Stimulated activated CD4-positive, alpha-beta T cell treated with anti-CD3 and anti-CD28 coated beads, TNF-alpha, amount 100 ng/mL, for 24 hours (primary cell): ENCODE measurements at places on chromosomes 4 and X.

DNA sequence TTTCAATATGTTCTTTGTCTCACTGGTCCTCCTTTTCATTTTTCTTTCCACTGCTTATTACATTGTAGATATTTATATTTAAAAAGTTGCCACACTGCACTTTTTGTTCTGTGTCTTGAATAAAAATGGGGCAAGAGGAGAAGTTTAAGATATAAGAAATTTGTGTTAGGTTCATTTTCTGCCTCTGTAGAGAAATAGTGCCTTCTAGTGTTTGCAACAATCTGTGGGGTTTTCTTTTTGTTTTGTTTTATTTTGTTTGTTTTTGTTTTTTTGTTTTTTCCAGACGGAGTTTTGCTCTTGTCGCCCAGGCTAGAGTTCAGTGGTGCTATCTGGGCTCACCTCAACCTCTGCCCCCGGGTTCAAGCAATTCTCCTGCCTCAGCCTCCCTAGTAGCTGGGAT, 20.1 kb upstream of the SMIM14 start:
- no peak for DNase-seq

GRCh38 chr4:189293459-189293858, 647.2 kb upstream of the FRG1 start:
- no peak for DNase-seq

DNA sequence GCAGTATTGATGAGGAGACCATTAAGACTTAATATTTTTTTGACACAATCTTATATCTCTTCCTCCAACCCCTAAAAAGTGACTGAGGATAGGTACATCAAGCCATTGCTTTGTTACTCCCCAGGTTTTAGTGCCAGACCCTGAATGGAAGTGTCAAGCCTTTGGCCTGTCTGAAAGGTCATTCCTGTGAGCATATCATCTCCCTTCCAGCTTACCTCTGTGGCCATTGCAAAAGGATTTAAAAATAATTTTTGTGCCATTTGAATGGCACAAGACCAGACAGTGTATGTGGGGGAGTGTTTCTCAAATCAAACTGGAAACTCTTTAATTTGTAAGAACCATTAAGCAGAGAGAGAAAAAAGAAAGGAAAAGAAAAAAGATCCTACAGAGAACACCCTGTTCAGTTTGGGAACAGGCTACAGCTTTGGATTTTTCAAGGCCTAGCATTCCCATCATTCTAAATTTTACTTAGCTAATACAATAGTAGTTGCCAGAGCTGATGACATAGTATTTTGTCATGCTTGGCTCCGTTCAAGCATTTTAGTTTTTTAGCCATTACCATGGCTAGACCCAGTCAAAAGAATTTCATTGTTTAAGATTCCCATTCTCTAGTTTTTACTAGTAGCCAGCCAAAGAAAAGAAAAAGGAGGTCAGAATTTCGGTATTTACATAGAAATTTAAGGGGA, 49.6 kb downstream of the HPF1 start:
- DNase-seq, result no peak

- DNase-seq, result no peak
These were observed 302.6 kb downstream of the CBLL2 start for GRCh38 chrX:22575161-22575845.

- DNase-seq, result peak; percentile 6
These were observed 73.5 kb upstream of the RAP2C start for GRCh38 chrX:132292793-132293192.

- DNase-seq, result no peak
These were observed 45.3 kb downstream of the TENM3 start for GRCh38 chr4:182288534-182288933.

- no peak for DNase-seq
These were observed 197.1 kb upstream of the FGF13 start for GRCh38 chrX:138908577-138908976.

GRCh38 chrX:48793935-48794334, 7.5 kb downstream of the GATA1 start:
- DNase-seq, result no peak

DNA sequence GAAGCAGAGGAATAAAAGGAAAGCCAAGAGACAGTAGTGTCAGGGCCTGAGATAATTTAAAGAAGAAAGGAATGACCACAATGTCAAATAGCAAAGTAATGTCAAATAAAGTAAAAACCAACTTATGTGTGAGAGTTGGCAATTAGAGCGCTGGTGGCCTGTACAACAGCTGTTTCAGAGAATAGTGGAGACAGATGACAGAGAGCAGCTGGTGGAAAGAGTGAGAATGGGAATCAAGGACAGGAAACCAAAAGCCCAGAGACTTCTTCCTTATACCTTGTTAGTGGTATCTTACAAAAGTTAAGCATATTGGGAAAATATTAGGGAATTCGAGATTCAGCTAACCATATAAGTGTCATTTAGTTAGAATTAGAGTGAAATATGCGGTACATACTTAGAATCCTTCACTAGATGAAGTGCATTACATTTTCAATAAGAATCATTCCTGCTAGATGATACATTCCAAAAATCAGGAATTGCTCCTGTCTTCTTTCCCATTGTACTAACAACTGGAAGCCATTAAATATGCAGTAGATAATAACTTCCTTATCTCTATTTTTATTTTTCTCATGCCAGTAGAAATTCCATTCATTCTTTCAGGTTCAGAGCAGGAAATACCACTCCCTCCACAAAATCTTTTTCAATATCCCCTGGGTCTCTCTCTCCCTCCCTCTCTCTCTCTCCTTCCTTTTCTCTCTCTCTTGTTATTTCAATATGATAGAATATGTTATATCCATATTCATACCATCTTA, 525.4 kb downstream of the CENPC start:
- no peak for DNase-seq

- no peak for DNase-seq
These were observed 11.8 kb upstream of the RTL5 start for GRCh38 chrX:72143609-72143907.

GRCh38 chr4:77445823-77446222, 159.8 kb upstream of the CXCL13 start:
- DNase-seq, result no peak

GRCh38 chr4:69710580-69710979, 49.8 kb downstream of the SULT1B1 start:
- no peak for DNase-seq

DNA sequence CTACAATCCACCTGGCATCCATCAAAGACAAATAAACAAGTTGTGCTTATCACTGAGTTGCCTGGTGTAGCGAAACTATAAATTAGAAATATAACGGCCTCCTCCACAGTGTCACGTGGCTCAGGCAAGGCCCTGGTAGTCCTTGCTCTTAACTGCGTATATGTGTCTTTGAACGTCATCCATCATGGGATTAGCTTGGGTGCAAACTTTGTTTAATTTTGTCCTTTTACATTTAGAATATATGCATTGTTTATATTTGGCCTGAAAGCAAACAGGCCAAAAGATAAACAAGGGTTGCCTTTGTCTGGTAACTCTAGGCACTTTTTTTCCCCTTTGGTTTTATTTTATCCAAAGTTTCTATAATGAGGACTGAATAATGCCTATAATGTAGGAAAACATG, 184.9 kb downstream of the KIT start:
- no peak for DNase-seq

DNA sequence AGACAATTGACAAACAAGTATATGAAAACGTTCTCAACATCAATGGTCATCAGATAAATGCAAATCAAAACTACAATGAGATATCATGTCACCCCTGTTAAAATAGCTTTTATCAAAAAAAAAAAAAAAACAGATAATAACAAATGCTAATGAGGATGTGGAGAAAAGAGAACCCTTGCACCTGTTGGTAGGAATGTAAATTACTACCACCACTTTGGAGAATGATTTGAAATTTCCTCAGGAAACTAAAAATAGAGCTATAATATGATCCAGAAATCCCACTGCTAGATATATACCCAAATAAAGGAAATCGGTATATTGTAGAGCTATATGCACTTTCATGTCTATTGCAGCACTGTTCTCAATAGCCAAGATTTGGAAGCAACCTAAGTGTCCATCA, 470.6 kb upstream of the FSTL5 start:
- DNase-seq, result no peak

- DNase-seq, result no peak
These were observed 146.7 kb downstream of the COL25A1 start for GRCh38 chr4:109155682-109156283.

- no peak for DNase-seq
These were observed 236.4 kb downstream of the PPP1R2C start for GRCh38 chrX:42541554-42541953.

DNA sequence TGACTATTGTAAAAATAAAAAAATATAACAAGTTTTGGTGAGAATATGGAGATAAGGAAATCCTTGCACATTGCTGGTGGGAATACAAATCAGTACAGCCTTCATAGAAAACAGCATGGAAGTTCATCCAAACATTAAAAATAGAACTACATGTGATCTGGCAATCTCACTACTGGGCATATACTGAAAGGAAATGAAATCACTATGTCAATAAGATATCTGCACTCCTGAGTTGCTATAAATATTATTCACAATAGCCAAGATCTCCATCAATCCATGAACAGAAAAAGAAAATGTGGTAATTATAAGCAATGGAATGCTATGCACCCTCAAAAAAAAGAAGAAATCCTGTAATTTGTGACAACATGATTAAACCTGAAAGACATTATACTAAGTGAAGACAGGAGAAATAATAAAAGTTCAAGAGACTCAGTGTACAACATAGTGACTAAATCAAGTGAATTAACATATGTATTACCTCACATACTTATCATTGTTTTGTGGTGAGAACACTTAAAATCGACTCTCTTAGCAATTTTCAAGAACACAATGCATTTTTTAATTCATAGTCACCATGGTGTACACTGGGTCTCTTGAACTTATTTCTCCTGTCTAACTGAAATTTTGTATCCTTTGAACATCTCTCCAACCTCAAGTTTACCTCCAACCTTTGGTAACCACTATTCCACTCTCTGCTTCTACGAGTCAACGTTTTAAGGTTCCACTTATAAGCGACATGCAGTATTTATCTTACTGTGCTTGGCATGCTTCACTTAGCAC, 1703.7 kb upstream of the AGA start:
- no peak for DNase-seq

- DNase-seq, result no peak
These were observed 96.3 kb upstream of the NKX1-1 start for GRCh38 chr4:1502501-1502886.

- no peak for DNase-seq
These were observed 56.8 kb upstream of the TXK start for GRCh38 chr4:48190839-48191238.

DNA sequence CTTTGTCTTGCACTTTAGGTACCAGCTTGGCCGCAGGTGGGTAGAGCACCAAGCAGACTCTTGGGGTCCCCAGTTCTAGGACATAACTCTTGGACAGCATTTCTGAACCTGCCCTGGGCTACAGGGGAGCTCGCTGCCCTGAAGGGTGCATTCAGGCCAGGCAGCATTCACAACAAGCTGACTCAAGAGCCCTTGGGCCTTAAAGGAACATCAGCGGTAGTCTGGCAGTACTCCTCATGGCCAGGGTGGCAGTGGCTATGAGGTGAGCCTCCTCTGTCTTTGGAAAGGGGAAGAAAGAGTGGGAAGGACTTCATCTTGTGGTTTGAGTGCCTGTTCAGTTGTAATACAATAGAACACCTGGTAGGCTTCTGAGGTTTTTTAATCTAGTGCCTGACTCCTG, 24.8 kb upstream of the SMARCA5 start:
- no peak for DNase-seq

- DNase-seq, result no peak
These were observed 1.4 kb upstream of the TEC start for GRCh38 chr4:48270951-48271473.

GRCh38 chr4:10569491-10569890, 112.3 kb upstream of the ZNF518B start:
- DNase-seq, result no peak

DNA sequence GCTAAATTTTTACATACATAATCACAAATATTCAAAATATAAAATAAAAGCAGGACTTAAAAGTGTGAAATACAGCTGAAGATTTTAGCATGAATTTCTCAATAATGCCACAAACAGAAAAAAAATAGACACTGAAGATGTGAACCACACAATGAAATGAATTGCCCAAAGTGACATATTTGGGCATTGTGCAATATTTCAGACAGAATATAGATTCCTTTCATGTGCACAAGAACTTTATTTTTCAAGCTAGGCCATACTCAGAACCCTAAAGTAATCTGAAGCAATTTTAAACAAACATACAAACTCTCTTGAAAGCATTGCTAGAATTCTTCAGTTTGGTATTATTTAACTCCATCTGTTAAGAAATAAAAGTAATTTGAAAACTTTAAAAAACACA, 764.1 kb downstream of the STIM2 start:
- DNase-seq, result no peak

- no peak for DNase-seq
These were observed 434.5 kb upstream of the FTHL17 start for GRCh38 chrX:31506360-31506759.

- DNase-seq, result no peak
These were observed 4.7 kb downstream of the MAEA start for GRCh38 chr4:1294424-1294823.

- no peak for DNase-seq
These were observed 15.1 kb upstream of the ABLIM2 start for GRCh38 chr4:8173492-8174242.

- DNase-seq, result no peak
These were observed 163.2 kb upstream of the INTU start for GRCh38 chr4:127469542-127469941.

DNA sequence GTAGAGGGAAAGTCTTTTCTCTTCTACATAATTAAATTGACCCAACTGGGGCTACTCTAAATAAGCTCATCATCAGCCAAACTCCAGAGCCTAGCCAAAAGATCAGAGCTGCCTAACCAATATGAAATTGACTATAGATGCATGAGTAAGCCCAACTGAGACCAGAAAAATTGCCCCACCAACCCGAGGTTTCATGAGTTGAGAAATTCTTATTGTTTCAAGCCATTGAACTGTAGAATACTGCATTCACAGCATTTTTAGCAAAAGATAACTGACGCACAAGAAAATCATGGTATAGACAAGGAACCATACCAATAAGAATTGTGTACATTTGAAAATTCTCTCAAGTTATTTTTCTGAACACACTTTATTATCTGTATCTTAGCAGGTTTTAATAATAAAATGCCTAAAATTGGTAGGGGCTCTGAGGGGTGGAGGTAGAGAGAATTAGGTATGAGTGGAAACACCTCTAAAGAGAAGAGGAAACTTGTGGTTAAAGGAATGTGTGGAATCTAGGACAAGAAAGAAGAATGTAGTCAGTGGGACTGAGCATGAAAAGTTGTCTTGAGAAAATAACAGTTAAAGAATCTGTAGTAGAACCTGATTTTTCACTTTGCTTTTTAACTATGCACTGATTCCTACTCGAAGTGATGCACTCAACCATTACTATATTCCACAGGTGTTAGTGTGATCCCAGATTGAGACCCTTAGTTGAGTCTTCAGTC, 200.9 kb upstream of the PPP1R2C start:
- DNase-seq, result no peak

GRCh38 chr4:80219301-80220025, 22.2 kb downstream of the PRDM8 start:
- DNase-seq, result no peak
